HTR-8/SVneo (cell line): ENCODE measurements at places on chromosomes 16 and 17.

- DNase-seq: no peak
These were observed 405.0 kb downstream of the WWOX start for GRCh38 chr16:78504401-78504851.

- DNase-seq: no peak
These were observed 143.2 kb downstream of the ITFG1 start for GRCh38 chr16:47317465-47318240.

- no peak for DNase-seq
These were observed 19.7 kb downstream of the IL34 start for GRCh38 chr16:70665806-70666735.

- DNase-seq: peak; percentile 10
These were observed 11.3 kb upstream of the DHRS7C start for GRCh38 chr17:9802697-9803096.

- no peak for DNase-seq
These were observed 366.2 kb upstream of the TNRC6C start for GRCh38 chr17:77592106-77592865.

DNA sequence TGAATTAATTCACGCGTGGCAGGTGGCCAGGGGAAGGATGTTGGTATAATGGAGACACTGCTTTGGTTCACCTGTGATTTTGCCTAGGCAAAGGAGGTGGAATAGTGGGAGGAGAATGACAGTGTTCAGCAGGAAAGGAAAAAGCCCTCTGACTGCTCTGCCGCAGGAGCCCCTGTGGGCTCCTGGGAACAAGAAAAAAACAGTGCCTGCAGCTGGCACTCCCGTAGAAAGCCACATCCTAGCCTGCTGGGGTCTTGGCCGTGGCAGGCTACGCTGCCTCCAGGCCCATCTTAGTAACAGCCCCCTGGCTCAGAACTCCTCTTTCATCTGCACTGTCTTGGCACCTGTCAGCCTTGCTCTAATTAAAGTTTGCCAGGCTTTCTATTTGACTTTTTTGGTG lies 20.6 kb downstream of the ADORA2B start:
- DNase-seq: no peak

DNA sequence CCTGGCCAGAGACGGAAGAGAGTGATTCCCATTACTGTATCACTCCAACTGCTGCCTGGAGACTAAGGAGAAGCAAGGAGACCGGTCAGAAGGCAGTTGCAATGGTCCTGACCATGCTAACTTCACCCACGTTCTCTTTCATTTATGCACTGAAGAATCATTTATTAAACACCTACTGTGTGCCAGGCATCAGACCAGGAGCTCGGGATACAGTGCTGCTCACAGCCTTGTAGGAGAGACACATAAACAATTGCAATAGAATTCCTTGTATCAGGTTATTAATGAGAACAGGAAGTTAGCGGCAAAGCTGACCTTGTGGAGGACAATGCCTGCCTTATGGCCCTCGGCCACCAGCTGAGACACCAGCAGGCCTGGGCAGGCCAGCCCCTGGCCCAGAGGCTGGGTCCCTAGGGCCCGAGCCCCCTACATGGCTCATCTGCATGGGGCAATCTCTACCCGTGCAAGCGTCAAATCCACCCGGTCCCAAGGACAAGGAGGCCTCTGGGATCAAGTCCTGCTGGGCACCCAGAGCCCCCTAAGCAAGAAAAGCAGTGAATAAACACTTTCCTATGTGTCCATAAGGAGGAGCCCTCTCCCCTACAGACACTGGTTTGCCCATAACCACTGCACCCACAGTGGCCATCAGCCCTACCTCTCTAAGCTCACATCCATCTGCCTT lies 8.6 kb upstream of the ENPP7 start:
- peak; percentile 35 for DNase-seq

DNA sequence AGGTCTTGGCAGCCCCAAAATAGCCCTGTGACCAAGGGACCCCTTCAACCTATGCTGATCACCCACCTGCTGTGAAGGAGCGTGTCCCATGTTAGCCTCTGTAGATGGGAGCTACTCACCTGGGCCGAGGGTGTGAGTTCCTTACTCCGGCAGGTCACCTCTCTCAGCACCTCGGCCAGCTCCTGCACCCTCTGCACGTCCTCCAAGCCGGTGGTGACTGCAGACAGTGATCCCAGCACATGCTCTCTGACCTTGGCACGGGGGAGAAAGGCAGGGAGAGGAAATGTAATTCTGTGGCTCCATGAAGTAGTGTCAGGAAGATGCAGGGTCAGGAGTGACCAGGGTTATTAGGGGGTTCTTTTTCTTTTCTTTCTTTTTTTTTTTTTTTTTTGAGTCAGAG lies 67.7 kb upstream of the BCO1 start:
- no peak for DNase-seq

DNA sequence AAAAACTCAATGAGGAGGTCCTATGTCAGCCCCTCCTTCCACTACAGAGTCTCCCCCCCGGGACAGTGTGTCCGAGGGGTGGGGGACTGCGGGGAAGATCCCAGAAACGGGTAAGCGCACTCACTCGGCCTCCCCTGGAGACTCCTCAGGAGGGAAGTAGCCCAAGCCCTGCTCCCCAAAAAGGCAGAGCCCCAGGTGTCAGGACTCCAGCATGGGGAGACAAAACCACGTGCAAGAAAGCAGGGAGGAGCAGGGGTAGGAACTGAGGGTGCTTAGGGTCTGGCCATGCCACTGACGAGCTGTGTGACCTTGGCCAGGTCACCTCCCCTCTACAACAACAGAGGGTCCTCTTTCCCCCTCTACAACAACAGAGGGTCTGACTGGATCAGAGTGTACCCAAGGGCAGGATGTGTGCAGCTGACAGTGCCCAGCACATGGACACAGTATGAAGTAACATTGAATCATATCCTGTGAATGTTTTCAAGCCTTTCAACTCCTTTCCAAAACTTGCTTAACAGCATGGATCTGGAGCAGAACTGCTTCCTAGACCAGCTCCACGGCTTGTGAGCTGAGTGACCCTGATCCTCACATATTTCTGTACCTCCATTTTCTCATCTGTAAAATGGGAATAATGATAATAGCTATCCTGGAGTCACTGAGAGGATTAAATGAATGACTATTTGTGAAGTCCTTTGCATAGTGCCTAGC lies 2.1 kb upstream of the NAGS start:
- DNase-seq: no peak

DNA sequence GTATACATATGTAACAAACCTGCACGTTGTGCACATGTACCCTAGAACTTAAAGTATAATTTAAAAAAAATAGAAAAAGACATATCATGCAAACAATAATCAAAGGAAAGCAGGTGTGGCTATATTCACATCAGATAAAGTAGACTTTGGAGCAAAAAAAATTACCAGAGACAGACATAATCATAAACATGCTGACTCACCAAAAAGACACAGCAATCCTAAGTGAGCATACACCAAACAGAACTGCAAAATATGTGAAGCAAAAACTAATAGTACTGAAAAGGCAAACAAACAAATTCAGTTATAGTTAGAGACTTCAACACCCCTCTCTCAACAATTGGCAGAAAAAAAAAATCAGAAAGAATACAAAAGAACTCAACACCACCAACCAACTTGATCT lies 29.9 kb downstream of the SHCBP1 start:
- DNase-seq: no peak

- DNase-seq: no peak
These were observed 306.3 kb downstream of the SOX9 start for GRCh38 chr17:72426948-72427760.

DNA sequence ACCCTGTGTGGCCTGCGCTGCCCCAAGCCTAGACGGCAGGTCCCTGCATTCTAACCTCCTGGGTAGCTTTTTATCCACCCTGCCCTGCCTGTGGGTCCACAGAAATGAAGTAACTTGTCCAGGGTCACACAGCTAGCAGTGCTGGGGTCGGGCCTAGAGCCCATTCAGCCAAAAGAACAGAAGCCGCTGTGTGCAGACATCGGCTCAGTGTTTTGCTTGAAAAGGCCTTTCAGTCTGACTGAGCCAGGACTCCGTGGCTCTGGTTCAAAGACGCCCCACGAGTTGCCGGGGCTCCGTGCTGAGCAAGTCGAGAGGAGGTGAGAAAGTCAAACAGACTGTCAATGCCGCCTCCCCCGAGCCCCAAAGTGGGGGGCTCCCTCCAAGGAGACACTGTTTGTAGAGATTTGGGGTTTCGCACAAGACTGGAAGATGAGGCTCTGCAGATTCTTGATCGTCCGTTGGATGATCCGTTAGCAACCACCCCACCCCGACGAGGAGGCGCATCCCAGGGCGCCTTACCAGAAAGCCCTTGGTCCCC lies 226.2 kb downstream of the NTN1 start:
- no peak for DNase-seq

DNA sequence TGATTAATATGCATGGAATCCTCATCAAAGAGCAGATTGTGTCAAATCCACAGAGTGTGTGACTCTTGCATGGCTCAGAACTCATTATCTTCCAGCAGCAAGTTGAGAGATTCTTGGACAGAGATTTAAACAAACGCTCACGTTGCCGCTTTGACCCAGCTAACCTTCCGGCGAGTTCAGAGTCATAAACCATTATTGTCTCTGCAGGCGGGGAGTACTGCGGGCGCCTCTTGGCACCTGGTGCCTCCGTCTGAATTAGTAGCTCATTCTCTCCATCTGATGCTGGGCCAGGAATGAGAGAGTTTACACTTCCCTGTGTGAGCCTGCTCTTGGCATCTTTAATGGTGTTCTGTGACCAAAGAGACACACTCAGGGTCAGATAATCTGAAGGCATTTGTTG lies 138.6 kb upstream of the WSCD1 start:
- DNase-seq: no peak

- no peak for DNase-seq
These were observed 15.0 kb downstream of the TRPV1 start for GRCh38 chr17:3594051-3594800.

GRCh38 chr17:48498164-48498850 lies 32.5 kb downstream of the HOXB1 start:
- DNase-seq: no peak

GRCh38 chr16:58127033-58127556 lies 2.1 kb downstream of the CFAP20 start:
- DNase-seq: no peak

DNA sequence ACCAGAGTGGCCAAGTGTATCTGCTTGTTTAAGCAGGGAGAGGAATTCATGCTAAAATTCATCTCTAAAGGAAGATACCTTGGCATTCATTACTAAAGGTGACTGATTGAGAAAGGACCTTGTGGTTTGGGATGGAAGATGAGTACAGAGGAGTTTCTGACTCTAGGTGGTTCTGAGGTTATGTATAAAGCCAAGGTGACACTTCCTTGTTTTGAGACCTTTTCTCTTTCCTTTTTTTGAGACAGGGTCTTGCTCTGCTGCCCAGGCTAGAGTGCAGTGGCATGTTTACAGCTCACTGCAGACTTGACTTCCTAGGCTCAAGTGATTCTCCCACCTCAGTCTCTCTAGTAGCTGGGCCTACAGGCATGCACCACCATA lies 9.1 kb downstream of the ABHD15 start:
- no peak for DNase-seq

DNA sequence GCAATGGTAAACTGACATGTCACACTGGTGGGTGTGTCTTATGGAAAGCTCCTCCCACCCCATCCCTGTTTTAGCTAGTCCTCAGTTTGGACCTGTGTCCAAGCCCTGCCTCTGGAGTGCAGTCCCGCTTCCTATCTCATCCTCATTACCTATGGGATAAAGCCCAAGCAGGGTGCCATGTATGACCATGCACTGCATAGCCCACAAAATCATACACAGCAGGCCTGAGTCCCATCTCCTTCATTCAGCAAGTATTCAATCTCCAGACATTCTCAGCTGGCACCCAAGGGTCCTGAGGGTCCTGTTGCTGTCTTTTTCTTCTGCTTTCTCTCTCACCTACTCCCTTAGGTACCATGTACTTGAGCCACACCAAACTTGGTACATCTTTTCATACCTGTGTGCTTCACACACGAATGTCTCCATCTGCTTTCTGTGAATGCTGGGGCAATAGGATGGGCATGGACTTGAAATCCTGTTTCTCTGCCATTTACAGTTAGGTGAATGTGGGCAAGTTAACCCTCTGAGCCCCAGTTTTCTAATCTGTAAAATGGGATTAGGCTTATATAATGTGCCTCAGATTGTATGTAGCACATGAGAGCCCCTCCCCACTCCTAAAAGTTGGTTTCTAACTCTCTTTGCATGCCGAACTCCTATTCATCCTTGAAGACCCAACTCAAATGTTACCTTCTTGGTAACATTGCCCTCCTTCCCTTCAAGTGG lies 28.5 kb downstream of the TNS4 start:
- no peak for DNase-seq

GRCh38 chr16:12496186-12496585 lies 307.5 kb downstream of the CPPED1 start:
- DNase-seq: no peak

- no peak for DNase-seq
These were observed 26.3 kb upstream of the FZD2 start for GRCh38 chr17:44530896-44531418.

GRCh38 chr17:40463122-40463550 lies 19.9 kb downstream of the IGFBP4 start:
- no peak for DNase-seq

- DNase-seq: no peak
These were observed 562 bp downstream of the PPL start for GRCh38 chr16:4936181-4936990.

DNA sequence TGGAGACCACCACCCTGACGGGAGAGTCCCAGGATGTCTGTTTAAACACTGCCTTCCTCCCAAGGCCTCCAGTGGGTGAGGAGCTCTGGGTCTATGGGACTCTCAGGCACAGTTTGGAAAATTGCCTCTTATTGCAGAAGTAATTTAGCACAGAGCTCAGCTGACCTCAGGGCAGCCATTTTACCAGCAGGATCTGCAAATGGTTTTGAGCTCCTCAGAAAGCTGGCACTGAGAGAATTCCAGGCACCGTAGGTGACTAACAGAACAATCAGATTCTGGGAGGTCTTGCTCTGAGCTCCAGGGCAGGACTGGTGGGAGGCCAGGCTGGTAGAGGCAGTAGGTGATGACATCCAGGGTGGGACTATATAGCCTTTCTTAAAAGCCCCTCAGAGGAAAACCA lies 17.3 kb upstream of the C16orf74 start:
- no peak for DNase-seq

GRCh38 chr16:17072104-17072503 lies 398.7 kb downstream of the XYLT1 start:
- no peak for DNase-seq

DNA sequence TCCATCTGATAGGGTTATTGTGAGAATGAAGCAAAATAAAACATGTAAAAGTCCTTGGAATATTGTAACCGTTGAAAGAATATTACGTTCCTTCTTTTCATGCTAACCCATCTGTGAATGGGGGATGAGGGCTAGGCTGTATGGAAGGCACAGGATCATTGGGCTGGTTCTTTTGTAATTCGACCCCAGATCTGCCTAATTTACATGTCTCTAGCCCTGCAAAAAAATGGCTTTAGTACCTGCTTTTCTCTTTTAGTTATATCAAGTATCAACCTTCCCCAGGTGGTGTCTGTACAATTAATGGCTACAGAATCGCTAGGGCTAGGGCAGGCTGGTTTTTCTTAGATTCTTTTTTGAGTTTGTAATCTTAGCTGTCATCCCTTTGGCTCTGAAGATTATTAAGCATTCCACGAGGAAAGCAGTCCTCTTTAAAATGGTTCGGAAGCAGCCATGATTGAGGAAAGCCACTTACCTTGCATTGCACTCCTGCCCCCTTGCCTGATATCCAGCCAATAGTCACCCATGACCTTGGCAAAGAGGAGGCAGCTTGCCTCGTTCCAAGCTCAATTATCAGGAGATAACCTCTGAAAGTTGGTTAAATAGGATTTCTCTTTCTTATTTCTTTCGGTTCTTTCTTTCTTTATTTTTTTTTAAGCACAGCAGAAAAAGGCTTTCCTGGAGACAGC lies 153.9 kb upstream of the ZKSCAN2 start:
- DNase-seq: no peak

GRCh38 chr16:68529931-68530701 lies 9.0 kb upstream of the ZFP90 start:
- peak; percentile 98 for DNase-seq
